ENCODE measurements at places on chromosomes 6 and 20. TPM values are rescaled to one million over a fixed set of nuclear protein-coding genes. Genes with fewer than 3 reads are reported as not detected.

DNA sequence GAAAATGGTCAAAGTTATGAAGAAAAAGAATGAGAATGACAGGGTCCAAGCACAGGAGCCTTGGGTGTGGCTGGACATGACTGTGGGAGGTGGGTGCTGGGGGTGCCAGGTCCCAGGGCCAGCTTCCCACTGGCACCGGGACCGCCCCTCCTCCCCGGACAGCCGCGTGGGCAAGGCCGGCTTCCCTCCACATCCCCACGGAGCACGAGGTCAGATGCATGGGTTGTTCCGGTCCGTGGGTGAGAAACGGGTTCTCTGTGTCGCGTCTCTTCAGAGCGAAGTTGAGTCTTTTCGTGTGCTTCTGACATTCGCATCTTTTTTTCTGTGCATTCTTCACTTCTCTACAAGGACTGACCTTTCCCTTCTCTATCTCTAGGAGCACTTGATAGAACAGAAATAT lies 30.1 kb downstream of the KIF25 start:
- DNase-seq: no peak

The SYCP2L gene
- 6.4 TPM for total RNA-seq

The ZBTB46 gene
- 13.9 TPM for total RNA-seq

DNA sequence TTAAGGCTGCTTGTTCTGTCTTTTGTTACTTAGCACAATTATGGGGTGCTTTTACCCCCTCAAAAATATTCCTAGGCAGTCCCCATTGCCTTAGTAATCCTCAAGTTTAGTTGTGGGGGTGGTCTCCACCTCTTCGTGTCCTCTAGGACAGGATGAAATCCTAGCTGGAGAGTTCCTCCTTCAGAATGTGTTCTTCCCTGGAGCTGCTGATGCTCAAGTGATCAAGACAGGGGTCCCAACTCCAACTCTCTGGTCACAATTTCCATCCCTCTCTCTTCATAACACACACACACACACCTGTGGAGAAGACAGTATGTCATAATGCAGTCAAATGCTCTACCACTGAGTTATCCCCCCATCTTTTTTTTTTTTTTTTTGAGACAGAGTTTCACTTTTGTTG lies 280.7 kb downstream of the UST start:
- DNase-seq: no peak

The SRMS gene
- total RNA-seq: not detected

DNA sequence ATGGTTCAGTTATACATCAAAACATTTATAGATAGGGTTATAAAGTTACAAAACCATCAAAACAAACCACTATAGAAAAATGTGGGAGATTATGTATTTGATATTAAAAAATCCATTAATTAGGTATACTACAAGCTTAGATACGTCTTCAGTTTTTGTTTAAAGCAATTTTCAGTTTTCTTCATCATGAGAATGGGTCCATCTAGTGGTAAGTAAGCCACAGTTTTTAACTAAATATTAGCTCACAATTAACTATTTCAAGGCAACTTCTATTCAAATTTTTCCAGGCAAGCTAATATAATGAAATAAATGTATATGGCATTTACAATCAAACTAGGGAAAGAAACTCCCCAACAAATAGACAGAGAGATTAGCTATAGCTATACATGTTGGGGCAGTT lies 44.4 kb downstream of the RNGTT start:
- no peak for DNase-seq
